ENCODE measurements at places on chromosomes 12 and 14.

GRCh38 chr12:28218875-28219274 lies 28.6 kb downstream of the CCDC91 start:
- no peak for DNase-seq

GRCh38 chr14:29163109-29163508 lies 396.5 kb downstream of the FOXG1 start:
- no peak for DNase-seq

DNA sequence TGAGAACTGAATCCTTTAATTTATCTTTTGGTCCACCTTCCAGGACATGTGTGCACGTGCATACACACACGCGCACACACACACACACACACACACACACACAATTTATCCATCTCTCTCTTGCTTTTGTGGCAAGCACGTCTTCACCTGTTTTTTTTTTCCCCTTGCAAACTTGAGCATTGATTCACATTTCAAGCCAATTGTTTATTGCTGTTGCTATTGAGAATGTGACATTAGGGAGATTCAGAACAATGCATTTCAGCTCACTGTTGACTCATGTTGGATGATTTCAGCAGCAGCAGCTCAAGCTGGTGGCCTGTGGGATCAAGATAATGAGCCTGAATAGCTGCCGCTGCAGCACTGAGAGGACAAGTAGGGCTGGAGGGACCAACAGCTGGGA lies 128.9 kb downstream of the SNAPC1 start:
- DNase-seq = no peak

GRCh38 chr12:9048930-9049329 lies 59.6 kb downstream of the KLRG1 start:
- DNase-seq = no peak

- DNase-seq = no peak
Observed at GRCh38 chr14:82647088-82647810, 1113.6 kb upstream of the SEL1L start.

DNA sequence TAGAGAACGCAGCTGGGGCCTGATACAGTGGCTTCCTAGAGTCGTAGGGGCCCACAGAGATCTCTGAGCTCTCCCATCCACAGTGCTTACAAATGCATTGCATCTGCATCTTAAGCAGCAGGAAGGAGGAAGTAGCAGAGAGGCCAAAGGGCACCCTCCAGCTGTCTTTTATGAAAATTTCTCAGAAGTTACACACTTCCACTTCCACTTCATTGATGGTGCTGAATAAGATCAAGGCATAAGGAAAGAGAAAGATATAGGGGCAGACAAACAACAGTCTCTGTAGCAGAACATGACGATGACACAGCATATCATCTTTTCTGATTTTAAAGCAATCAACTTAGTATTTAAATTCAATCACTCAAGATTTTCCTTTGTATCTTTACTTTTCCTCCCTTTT lies 51.6 kb upstream of the ABCC9 start:
- no peak for DNase-seq

DNA sequence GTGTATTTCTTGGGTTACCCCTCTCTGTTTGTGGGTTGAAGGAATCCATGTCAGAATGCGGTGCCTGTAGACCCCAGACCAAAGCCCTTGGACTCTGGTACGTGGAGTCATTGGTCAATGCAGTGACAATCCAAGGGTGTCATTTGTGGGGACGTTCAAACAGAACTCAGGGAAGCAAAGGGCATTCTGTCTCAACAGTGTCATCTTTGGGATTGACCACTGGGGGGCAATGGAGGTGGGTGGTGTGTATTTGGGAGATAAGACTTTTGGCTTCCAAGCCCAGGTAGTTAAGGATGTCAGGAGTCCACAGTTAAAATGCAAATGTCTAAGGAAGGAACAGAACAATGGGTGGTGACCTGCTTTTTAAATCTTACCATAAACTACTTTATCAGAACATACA lies 54.6 kb upstream of the CCDC175 start:
- no peak for DNase-seq

- no peak for DNase-seq
Observed at GRCh38 chr12:124286414-124286813, 8.5 kb upstream of the RFLNA start.

DNA sequence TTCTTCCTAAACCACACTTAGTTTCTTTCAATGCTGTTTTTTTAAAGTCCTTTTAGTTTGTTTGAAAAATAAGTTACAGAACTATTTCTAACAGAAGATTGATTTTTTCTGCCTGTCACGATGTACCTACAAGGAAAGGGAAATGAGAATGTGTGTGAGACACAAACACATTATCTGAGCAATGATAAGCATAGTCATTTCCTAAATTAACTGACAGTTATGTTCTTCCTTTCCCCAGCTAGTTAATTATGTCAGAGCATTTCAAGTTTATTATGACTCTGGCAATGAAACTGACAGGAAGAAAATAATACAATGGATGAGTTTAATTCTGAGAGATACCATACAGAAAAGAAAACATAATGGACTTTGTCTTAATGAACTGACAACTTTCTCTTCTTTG lies 21.3 kb upstream of the LDHB start:
- no peak for DNase-seq
